ENCODE measurements at places on chromosomes 11 and 22.

- no peak for DNase-seq
Observed at GRCh38 chr11:121104312-121104762, 3.3 kb downstream of the TECTA start.

DNA sequence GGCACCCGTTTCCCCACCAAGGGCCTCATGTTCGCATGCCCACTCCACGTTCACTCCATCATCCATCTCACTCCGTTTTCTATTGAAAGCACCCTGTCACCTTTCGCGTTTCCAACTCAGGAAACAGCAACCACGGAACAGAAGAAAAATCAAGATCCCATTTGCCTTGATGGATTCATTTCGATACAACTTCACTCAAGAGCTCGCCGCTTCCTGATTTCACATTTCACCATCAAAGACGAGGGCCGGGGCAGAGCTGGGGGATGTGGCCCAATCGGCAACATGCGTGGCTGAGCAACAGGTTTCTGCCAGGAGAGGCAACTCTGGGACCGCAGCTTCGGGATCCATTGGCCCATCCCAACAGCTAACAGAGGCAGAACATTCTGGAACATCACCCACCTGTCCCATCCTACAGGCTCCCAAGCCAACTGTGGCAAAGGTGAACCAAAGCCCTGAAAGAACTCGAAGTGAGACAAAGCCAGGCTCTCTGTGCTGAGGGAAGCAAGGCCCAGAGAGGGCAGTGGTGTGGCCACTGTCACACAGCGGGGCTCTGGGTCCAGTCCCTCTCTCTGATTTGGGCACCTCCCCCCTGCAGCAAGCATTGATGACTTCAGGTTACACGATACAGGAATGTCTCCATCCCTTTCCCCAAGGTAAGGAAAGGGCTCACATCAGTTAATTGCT lies 36.2 kb upstream of the CD5 start:
- DNase-seq, result no peak

- DNase-seq, result no peak
Observed at GRCh38 chr22:45064313-45065278, 54.8 kb upstream of the PHF21B start.

DNA sequence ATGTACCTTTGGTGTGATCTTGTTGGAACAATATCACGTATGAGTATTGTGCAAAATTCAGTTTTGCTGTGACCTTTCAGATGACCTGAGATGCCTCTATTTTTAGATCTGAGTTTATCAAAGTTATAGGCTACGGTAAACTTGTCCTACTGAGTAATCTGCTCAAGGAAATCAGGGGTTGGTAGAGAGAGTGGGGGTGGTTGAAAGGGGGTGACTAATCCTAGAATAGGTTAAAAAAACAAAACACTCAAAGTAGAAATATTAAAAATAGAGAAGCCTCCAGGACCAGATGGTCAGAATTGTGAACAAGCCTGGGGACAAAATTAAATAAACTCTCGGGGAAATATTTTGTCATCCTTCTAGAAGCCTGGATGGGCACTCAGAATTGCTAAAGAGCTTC lies 59.9 kb upstream of the C11orf87 start:
- no peak for DNase-seq

DNA sequence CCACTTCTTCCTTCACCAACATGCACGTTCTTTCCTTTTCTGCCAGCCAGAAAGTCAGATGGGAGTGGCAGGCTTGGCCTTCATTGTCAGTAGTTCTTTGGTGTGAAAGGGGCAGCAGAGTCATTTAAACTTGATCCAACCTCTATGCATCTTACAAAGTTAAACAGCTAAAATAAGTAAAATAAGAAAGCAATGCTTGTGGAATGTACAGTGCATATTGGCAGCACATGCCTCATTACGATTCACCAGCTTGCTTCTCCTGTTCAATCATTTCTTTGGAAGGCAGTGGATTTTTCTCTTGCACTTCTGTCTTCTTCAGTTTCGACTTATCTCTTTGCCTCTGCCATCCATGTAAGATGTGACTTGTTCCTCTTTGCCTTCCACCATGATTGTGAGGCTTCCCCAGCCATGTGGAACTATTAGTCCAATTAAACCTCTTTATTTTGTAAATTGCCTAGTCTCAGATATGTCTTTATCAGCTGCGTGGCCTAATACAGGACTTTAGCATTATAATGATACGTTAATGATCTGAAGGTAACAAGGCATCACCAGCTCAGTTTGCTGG lies 14.8 kb downstream of the LGALS12 start:
- no peak for DNase-seq

GRCh38 chr11:34727228-34727737 lies 106.4 kb downstream of the EHF start:
- DNase-seq, result no peak

DNA sequence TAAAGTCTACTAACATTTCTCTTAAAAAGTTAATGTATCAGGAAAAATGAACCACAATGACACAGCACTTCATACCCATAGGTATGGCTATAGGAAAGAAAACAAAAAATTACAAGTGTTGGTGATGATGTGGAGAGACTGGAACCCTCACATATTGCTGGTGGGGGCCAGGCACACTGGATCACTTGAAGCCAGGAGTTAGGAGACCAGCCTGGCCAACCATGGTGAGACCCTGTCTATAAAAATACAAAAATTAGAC lies 26.7 kb downstream of the TCF20 start:
- no peak for DNase-seq

GRCh38 chr11:94031625-94032024 lies 10.5 kb downstream of the HEPHL1 start:
- no peak for DNase-seq

GRCh38 chr11:107011977-107012376 lies 6.3 kb downstream of the GUCY1A2 start:
- no peak for DNase-seq

- no peak for DNase-seq
Observed at GRCh38 chr22:46043816-46044620, 67.1 kb upstream of the WNT7B start.

GRCh38 chr11:112967082-112967481 lies 5.9 kb downstream of the NCAM1 start:
- no peak for DNase-seq

GRCh38 chr11:35330931-35331330 lies 88.4 kb downstream of the SLC1A2 start:
- DNase-seq, result no peak

GRCh38 chr22:17476838-17477237 lies 86.5 kb upstream of the SLC25A18 start:
- no peak for DNase-seq

- no peak for DNase-seq
Observed at GRCh38 chr11:43901551-43901950, 20.9 kb downstream of the ALKBH3 start.

GRCh38 chr11:34337016-34337415 lies 20.8 kb downstream of the ABTB2 start:
- no peak for DNase-seq

DNA sequence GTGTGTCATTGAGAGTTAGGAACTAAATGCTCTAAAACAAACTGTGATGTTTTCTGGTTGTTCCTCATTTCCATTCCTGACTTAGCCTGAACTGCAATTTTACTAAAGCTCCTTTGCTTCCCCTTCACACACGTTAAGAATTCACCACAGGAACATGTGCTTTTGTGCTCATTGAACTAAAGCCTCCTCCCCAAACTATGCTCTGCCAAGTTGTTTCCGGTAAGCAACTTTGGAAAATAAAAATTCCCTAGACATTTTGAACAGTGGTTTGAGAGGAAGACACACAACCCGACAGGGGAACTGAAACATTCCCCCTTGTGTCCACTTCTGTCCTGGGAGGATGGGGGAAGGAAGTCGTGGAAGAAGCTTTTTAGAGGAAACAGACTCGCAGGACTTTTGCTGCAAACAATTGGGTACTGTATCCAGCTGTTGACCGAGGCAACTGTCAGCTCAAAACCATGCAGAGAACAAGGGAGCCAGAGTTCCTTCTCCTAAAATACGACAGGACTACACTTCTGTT lies 66.9 kb downstream of the GAB2 start:
- DNase-seq, result no peak

- no peak for DNase-seq
Observed at GRCh38 chr11:64536997-64537396, 54.0 kb upstream of the SLC22A12 start.

GRCh38 chr22:39938509-39939111 lies 21.6 kb upstream of the TMA7B start:
- DNase-seq, result no peak

DNA sequence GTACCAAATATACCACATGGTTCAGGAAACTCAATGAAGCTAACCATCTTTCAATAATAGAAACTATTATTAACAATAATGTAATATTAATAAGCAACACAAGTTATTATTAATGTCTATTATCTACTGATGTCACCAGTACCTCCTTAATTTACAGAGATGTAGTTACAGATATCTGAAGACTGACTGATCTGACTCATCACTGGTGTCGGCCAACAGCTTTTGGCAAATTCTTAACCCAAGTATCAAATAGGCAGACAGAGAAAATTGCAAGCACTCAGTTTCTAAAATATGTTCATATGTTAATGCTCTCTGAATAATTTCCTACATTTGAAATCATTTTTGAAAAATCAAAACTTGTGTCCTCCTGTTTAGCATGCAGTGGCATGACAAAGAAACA lies 100.4 kb upstream of the DDI1 start:
- DNase-seq, result no peak

GRCh38 chr11:57604296-57605027 lies 7.0 kb downstream of the SERPING1 start:
- DNase-seq, result no peak

GRCh38 chr11:15551901-15552851 lies 437.5 kb downstream of the INSC start:
- no peak for DNase-seq

- DNase-seq, result no peak
Observed at GRCh38 chr11:105201166-105201565, 61.6 kb upstream of the CARD18 start.

DNA sequence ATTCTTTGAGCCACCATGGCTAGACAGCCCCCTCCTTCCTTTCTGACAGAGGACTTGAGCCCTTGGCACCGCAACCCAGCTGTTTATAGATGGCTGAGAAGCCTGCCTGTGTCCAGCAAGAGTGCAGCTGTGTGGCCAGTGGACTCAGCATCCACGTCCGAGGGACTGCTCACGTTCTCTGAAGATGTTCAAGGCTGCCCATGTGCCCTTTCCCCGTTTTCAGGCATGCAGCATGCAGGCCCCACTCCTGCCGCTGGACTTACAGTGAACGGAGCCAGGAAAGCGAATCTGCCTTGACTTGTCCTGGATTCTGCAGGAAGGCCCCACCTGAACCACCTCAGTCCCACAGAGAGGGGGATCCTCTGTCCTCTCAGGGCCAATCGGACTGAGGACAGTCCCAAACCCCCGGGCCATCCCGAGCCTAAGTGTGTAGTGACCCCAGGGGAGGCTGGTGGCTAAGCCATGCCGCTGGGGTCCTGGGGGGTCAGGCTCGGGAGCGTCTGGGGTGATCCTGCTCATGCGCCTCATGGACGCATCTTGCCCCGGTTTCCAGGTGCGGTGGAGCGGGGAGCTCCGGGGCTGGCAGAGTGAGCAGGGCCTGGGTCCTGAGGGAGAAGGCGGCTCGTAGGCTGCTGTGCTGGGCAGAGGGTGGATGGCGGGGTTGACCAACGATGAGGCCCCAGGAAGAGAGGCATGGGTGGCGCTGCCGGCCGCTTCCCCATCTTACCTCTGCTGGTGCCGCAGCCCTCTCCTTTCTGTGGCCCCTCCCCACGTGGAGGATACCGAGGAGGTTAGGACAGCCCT lies 170.7 kb downstream of the CTTN start:
- DNase-seq, result no peak

DNA sequence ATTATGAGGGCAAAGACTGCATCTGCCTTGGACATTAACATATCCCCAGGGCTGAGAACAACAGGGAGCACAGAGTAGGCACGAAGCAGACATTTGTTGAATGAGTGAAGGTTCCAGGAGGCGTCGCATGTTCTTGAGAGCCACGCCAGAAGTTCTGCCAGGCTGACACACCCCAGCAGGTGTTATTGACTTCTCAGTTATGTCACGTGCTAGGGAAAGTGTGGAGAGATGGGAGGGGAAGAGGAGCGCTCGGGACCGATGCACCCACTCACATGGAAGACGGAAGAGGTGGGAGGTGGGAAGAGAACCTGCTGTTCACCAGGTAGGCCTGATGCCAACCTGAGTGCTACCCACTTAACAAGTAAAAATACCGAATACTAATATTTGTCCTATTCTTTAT lies 232.8 kb downstream of the LARGE1 start:
- no peak for DNase-seq

DNA sequence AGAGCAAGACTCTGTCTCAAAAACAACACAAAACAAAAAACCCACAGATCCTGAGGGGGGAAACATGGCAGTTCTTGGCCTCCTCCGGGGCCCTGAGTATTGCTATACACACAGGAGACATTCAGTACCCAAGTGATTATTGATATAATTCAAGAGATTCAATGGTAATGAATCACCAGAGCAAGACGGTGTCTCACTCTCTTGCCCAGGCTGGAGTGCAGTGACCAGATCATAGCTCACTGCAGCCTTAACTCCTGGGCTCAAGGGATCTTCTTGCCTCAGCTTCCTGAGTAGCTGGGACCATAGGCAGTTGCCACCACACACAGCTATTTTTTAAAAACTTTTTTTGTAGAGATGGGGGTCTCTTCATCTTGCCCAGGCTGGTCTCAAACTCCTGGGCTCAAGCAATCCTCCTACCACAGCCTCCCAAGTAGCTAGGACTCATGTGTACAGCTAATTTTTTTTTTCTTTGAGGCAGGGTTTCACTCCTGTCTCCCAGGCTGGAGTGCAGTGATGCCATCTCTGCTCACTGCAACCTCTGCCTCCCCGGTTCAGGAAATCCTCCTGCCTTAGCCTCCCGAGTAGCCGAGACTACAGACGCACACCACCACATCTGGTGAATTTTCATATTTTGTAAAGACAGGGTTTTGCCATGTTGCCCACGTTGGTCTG lies 21.8 kb upstream of the PIK3C2A start:
- DNase-seq, result no peak

GRCh38 chr11:106288822-106289387 lies 211.4 kb downstream of the AASDHPPT start:
- DNase-seq, result no peak

DNA sequence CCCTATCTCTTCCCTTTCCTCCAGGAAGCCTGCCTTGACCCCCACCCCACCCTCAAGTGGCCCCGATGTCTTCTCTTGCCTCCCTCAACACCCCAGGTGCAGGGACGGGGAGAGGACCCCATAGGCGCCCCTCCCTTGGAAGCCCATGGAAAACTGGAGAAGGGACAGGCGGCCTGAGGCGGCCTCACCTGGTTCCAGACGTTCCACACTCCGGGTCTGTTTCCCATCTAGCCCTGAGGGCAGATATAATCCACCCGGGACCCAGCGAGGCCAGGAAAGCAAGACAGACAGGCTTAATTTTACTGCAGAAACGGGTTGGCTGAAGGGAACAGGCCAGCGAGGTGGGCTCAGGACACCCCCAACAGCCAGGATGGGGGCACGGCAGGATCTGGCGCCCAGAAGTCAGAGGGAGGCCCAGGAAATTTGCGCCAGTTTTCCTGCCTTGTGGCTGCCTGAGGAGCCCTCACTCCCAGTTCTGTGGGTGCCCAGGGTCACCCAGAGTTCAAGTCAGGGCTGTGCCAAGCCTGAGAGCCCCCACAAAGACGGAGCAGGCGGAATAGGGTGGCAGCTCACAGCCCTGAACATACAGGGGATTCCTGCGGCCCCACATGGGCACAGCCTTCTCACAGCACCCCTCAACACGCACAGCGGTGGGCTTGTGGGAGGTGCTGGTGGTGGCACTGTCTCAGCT lies 3.0 kb upstream of the SIGIRR start:
- DNase-seq, result no peak
